ENCODE measurements at places on chromosomes 4 and X.

DNA sequence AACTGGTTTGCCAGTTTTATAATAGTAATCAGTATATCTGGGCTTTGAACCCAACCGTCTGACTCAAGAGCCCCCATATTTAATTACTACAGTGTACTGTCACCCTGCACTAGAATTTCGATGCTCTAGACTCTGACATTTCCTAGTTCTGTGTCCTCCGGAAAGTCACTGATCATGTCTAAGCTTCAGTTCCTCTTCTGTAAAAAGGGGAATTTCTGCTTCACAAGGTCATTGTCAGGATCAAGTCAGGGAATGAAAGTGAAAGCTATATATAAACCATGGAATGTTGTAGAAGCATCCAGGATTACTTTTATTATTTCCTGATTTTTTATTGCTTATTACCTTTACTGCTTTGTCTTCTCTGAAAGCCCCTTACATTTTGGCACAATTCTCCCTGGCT, 4.0 kb upstream of the KCNIP4 start:
- DNase-seq, result no peak

GRCh38 chr4:159281771-159282170, 178.9 kb downstream of the RAPGEF2 start:
- DNase-seq, result no peak

- DNase-seq, result no peak
Observed at GRCh38 chr4:179662522-179662921, 2220.3 kb upstream of the AGA start.

DNA sequence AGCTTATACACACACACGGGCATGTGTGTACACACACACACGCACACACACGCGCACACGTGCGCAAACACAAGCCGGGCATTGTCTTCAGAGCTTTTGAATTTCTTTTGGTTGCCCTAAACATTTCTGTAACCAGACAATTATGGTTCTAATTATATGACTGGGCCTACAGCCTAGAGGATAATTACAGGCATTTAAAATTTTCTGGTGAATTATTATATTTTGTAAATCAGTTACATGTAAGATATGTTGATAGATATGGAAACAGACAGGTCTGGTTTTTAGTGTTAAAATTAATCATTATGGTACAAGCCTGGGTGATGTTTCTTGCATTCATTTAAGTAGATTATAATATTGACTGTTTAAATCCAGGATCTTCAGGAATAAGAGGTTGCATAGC, 1120.5 kb downstream of the ADGRL3 start:
- DNase-seq, result no peak

GRCh38 chrX:124406294-124407014, 60.1 kb downstream of the SH2D1A start:
- DNase-seq, result peak; percentile 54

GRCh38 chr4:186298031-186298647, 32.1 kb downstream of the F11 start:
- DNase-seq, result no peak

DNA sequence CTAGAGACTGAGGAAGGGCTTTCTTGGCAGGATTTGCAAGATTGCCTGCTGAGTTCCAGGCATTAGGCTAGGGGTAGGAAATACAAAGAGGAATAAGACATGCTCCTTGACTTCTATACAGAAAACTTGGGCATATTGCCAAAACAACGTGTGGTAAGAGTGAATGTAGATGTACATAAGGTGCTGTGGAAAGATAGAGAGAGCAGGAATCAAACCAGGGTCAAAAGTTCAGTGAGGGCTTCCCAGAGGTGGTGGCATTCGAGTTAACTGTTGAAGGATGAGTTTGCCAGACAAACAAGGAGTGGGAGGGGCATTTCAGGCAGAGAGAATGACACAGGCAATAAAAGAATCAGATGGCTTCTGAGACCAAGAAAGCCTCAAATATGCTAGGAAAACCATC, 187.9 kb downstream of the KDR start:
- DNase-seq, result no peak

DNA sequence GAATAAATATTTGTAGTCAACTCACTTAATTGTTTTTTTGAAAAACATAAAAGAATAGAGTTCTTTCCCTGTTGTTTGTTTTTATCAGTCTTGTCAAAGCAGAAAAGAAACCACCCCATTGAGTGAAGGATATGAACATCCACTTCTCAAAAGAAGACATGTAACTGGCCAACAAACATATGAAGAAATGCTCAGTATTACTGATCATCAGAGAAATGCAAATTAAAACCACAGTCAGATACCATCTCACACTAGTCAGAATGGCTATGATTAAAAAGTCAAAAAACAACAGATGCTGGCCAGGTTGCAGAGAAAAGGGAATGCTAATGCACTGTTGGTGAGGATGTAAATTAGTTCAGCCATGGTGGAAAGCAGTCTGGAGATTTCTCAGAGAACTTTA, 326.1 kb upstream of the EMCN start:
- DNase-seq, result no peak

DNA sequence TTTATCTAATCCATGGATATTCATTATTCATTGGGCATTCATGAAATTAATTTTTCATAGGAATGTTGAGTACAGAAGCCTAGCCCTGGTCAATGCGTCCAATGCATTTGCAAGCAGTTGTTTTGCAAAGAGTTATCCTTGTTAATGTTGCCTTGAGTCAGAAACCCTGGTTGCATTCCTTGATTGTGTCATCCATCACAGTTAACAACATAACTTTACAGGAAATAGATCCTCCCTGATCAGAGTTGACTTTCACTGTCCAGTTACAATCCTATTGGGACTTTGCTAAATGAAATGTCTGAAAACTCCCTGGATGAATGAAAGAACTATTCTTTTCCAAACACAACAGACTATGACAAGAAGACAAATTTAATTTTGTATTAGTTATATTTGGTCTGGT, 924.3 kb upstream of the SLIT2 start:
- no peak for DNase-seq

GRCh38 chr4:74449571-74450297, 4.8 kb downstream of the AREG start:
- DNase-seq, result no peak

GRCh38 chrX:17919896-17920446, 58.9 kb upstream of the RAI2 start:
- no peak for DNase-seq

DNA sequence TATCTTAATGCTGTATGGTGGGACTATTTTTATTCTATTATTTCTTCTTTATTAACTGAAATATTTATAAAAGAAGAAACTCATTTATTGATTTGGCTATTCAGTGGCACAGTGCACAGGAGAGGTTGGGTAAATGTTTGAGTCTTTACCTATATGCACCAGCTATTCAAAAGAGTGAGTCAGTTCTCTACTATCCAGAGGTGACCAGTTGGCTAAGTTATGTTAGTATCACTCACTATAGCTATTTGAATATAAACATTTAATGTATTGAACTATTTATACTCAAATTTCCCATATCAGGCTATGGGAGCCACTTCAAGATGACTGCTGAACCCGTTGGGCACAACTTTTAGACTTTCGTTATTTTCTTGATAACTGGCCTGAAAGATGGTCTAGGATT, 106.1 kb upstream of the VEGFC start:
- DNase-seq, result no peak

- no peak for DNase-seq
Observed at GRCh38 chr4:5932035-5932568, 39.2 kb upstream of the CRMP1 start.

DNA sequence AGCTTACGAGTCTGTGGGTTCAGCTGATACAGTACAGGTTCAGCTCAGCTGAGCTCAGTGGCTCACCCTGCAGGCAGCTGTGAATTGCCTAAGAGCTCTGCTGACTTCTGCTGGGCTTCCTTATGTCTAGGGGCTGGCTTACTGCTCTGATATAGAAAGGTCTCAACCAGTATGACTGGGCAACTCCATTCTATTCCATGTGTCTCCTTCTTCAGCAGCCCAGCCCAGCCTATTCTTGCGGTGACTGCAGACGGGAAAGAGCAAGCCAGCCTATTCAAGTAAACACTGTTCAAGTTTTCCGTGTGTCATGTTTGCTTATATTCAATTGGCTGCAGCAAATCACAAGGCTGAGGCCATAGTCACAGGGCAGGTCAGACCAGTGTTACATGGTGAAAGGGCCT, 615.4 kb upstream of the ZFP42 start:
- no peak for DNase-seq

GRCh38 chrX:68428431-68428830, 4.9 kb downstream of the OPHN1 start:
- no peak for DNase-seq

- no peak for DNase-seq
Observed at GRCh38 chr4:169341490-169341889, 70.7 kb upstream of the SH3RF1 start.

DNA sequence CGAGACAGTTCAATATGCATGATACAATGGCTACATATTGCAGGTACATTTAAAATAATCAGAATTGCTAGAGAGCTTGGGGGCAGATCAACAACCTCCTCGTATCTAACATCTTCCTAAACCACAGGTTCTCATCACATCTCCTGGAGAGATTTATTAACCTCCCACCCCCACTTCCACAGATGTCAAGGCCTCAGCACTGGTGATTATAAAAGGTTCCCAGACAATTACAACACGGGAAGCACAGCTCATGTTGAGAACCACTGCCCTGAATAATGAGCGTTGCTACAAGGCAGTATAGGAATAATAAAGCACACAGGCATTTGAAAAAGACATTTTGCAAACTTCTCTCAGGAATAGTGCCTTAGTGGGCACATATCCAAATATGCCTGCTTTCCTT, 42.8 kb downstream of the ELOVL6 start:
- DNase-seq, result no peak

DNA sequence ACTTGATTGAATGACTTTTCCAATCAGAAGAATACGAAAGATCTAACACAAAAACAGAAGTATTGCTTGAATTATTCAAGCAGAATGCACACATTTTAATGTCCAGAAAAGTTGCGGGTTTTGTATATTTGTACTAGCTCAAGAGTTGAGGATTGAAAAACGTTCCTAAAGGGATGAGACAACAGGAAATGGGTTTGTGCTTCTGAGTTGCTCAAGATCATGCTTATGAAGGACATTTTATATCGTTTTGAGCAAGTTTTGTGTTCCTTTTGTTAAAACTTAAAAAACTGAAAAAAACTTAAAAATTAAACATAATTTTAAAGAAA, 353 bp upstream of the SMIM10 start:
- DNase-seq, result no peak

Measured in midbrain (tissue), 1 donor.